ENCODE measurements at places on chromosomes 16 and 17. TPM values are rescaled to one million over a fixed set of nuclear protein-coding genes. Genes with fewer than 3 reads are reported as not detected.

KRTAP4-9 gene
- not detected for total RNA-seq

DNA sequence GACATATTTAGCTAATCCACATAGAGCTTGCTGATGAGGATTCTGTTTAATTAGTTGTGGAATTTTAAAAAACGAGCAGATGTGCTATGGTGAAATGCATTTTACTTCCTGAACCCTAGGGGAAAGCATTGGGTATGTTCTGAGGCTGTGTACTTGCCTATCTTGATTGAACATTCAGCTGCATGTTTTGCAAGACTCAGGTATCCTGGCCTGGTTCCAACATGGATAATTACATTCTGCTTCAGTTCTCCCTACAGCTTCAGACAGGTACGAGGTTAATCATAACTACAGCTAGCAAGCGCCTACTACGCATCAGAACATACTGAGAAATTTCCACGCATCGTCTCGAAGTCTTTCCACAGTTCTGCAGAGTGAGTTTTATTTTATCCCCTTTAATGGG, 77.0 kb downstream of the HS3ST2 start:
- no peak for DNase-seq

NLGN2 gene
- total RNA-seq = 11.4 TPM

GRCh38 chr17:63941162-63941561, 9.0 kb upstream of the CD79B start:
- no peak for DNase-seq

ARHGDIA gene
- 52.0 TPM for total RNA-seq

GRCh38 chr17:16281351-16281750, 64.3 kb downstream of the PIGL start:
- DNase-seq = no peak

DNA sequence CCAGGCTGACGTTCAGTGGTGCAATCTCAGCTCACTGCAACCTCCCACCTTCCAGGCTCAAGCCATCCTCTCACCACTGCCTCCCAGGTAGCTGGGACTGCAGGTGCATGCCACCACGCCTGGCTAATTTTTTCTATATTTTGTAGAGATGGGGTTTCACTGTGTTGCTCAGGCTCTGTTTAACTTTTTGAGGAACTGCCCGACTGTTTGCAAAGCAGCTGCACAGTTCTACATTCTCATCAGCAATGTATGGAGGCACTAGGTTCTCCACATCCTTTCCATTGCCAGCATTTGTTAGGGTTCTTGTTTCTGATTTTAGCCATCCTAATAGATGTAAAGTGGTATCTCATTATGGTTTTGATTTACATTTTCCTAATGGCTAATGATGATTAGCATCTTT, 9.4 kb downstream of the TNRC6A start:
- DNase-seq = no peak

DNA sequence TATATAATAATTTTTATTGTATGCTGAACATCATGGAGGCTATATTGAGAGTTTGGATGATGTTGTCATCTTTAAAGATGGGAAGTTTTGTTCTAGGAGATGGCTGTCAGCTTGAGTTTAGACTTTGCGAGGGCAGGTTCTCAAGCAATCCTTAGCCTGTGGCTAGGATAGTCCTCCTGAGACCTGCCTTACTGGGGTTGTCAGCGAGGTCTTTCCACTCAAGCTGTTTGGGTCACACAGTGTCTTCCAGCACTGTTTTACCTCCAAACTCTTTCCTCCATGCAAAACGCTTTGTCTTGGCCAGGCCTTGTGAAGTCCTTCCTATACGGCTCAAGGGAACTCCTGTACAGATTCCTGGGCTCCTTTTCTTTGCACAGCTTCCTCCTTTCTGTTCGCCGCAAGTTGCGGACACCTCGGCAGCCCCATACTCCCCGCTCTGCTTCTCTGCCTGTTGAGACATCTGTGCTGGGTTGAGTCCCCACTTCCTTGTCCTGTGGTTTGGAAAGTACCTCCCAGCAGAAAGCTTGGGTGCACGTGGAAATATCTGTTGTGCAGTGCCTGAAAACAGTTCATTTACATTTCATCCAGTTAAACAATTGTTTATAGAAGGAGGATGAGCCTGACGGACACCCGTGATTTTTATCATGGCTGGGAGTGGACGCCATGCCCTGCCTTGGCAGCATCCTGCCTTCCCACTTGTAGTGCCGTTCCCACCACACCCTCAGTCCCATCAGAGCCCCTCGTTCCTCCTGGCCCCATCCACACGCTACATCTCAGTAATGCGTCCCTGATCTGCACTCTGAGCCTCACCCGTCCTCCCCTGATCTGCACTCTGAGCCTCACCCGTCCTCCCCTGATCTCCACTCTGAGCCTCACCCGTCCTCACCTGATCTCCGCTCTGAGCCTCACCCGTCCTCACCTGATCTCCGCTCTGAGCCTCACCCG, 55.0 kb upstream of the CBFA2T3 start:
- DNase-seq = no peak

- DNase-seq = no peak
These were observed 42.9 kb downstream of the BAHCC1 start for GRCh38 chr17:81438007-81438659.

All from ovary (tissue), 10 donors.